ENCODE measurements at places on chromosomes 12 and 14.

GRCh38 chr12:95262808-95263207 lies 45.2 kb downstream of the VEZT start:
- no peak for DNase-seq

DNA sequence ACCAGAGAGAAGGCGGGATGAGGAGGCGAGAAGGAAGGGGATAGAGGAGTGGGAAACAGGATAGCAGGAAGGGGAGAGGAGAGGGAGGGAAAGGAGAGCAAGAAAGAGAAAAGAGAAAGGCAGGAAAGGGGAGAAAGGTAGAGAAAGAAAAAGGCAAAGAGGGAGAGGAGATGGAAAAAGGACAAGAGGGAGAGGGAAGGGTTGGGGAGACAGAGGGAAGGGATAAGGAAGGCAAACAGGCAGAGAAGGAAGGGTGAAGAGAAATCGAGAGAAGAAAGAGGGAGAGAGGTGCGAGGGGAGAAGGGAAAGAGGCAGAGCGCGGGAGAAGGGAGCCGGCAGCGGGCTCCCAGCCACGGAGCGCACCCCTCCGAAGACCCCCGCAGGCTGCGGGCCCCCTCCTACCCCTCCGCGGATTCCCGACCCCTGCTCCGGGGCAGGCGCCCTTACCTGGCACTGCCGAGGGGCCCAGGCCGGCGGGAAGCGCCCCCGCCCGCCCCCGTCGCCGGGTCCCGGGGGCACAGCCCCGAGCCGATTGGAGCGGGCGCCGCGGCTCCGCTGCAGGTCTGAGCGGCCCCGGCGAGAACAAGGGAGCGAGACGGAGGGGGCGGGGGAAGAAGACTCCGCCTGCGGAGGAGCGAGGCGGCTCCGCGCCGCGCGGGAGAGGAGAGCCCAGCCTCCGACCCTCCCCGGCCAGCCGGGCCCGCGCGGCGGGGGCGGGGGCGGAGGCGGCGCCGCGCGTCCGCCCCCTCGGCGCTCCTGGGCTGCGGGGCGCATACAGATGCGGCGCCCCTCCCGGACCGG lies at the start of gene CDH24:
Gene CDH24, minus strand, starts transcription at position 565 of the 801 bp plus-strand sequence. CDS start 1,787 bp downstream, outside the sequence.
- DNase-seq = no peak

DNA sequence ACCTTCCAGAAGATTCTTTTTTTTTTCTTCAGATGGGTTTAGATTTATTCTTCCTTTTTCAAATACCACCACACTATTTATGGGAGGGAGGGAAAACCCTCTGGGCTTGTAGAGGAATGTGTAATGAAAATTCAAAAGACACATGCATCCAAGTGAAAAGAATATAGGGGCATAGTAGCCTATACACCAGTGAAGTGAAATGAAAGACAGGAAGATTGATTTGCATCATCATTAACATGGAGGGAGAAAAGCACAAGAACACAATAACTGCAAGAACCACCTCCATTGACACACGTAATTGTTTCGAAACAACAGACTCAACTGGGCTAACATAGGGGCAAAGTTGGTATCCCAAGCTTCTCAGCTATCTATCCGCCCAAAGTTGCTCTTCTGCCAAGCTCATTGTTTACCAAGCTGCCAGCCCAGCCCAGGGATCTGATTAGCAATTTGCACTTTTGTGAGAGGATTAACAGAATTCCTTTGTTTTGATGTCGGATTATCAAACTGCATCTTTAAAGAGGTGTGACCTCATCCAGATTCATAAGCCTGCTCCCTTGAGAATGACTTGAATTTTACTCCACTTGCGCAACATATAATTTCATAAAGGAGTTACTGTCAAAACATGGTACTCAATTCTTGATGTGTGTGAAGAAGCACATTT lies 430.5 kb upstream of the SOX5 start:
- DNase-seq = no peak

DNA sequence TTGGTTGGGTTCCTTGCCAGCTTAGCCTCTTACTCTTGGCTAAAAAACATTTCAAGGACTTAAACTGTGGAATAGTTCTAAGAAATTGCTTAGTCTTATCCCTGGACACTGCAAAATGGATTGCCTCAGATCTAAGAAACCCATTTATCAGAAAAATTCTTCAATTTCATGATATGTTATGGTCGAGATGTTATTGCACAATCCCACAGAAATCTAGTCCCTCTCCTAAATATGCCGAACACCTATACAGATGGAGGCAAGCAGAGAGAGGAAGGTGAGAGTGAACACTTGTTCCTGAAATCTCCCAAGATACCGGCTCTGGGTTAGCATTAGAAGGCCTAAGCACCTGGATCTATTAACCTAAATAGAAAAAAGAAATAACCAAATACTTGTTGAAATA lies 267.2 kb downstream of the PAWR start:
- no peak for DNase-seq

GRCh38 chr14:22973217-22974032 lies 8.9 kb downstream of the AJUBA start:
- DNase-seq = no peak

DNA sequence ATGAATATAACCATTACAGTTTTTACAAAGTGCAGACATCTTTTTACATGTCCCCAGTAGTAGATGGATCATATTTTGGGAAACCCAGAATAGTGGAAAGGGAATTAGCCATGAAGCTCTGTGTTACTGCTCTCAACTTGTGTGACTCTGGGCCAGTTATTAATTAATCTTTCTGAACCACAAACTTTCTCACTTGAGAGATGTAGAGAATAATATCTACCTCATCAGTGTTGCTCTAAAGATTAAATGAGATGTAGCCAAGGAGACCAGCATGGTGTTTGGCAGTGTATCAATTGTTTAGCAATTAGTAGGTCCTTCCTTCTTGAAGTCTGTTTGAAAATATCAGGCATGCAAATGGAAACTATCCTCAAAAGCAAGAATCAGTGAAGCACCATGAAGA lies 169.2 kb downstream of the TMTC2 start:
- DNase-seq = no peak

DNA sequence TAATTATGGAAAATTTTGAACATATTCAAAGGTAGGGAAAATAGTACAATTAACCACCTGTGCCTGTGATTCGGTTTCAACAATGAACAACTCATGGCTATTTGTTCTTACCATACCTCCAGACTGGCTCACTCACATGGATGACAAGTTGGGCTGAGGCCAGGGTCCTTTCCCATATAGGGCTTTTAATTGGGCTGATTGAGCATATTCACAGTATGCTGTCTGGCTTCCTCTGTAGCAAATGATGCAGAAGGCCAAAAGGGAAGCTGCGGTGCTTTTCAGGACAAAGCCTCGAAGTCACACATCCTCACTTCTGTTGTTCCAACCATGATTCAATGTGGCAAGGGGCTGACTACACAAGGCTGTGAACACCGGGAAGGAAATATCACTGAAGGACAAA lies 297.5 kb upstream of the SLC16A7 start:
- no peak for DNase-seq

- no peak for DNase-seq
These were observed 229.3 kb downstream of the PCNX1 start for GRCh38 chr14:71136386-71137060.

DNA sequence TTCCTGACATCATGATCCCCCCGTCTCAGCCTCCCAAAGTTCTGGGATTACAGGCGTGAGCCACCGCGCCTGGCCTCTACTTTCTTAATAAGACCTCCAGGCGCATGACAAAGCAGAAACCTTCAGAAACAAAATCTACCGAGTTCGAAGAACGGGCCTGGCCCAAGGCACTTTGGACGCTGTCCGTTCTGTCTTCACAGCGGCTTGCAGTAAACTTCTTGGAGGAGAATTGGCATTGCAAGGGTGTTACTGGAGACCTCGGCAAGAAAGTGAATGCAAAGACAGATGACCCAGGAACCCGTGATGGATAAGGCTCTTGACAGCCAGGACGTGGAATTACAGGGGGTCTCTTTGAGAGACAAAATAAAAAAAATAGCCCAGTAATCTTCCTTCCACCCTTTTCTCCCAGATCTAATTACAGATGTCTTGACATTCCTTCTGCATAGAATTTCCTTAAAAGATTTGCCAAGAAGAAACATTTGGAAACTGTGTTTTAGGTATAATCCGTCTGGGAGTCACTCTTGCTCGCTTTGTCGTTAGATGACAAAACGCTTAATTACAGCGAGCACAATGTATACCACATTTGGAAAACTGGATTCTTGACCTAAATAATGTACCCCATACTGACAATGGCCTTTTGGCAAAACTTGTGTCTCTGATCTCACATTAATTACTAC lies 83.2 kb upstream of the TBX3 start:
- no peak for DNase-seq

GRCh38 chr14:98229656-98230366 lies 1042.2 kb downstream of the BCL11B start:
- no peak for DNase-seq

GRCh38 chr12:27434673-27435565 lies 11.6 kb upstream of the SMCO2 start:
- peak; percentile 8 for DNase-seq

GRCh38 chr12:131353826-131354225 lies 357.1 kb upstream of the SFSWAP start:
- no peak for DNase-seq

DNA sequence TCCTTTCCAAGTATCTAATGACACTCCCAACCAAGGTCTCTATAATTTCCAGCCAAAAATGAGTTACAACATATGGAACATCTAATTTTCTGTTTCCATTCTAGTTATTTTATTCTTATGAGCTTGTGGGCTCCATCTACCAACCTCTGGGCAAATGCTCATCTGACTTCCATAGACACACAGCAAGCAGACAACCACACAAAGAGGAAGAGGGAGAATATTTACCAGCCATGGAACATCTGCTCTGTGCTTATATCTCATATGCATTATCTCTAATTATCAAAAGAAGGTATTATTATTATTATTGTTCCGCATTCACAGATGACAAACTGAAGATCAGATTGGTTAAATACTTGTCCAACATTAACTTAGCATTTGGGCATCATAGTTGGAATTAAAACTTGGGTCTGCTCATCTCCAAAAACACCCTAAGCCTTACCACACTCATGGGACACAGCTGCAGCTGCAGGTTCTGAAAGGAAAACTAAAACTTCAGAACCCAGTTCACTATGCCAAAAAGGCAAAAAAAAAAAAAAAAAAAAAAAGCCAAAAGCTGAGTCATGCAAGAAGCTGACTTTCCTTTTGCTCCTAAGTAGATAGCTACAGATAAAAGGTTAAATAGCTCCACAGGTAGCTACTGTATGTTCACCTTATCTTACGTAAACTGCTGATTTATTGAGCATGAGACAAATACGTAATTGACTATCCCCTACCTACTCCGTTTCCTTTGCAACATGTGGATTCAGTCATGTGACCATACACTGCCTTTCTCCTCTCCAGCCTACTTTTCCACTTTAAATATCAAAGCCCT lies 23.6 kb upstream of the TCL1B start:
- no peak for DNase-seq

GRCh38 chr12:88834226-88834625 lies 254.0 kb upstream of the KITLG start:
- DNase-seq = no peak

- no peak for DNase-seq
These were observed 20.5 kb downstream of the OR8S1 start for GRCh38 chr12:48545833-48546469.

DNA sequence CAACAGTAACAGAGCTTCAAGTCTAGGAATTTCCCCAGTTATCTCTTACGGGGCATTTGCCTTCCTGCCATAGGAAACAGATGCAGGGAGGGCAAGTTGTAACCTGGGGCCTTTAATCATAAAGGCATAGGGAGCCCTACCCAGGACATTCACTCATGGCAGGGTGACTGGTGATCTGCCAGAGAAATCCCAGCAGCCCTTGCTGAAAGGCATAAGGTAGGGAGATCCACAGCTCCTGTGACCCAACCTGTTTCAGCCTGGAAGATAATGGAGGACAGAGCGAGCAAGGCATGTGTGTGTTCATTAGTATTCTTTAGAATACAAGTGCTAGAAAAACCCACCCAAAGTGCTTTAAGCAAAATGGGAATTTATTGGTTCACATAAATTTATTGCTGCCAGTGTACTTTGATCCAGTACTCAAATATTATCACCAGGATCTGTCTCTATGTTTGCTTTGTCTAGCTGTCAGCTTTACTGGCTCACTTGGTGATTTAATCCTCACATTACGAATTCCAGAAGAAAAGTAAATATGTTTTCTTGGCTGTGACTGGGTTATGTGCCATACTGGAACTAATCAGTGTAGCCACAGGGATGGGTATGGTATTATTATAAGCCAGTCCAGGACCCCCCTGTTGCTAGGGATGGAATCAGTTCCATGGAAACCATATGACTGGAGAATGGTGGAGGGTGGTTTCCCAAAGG lies 21.1 kb upstream of the AKAP6 start:
- DNase-seq = no peak

DNA sequence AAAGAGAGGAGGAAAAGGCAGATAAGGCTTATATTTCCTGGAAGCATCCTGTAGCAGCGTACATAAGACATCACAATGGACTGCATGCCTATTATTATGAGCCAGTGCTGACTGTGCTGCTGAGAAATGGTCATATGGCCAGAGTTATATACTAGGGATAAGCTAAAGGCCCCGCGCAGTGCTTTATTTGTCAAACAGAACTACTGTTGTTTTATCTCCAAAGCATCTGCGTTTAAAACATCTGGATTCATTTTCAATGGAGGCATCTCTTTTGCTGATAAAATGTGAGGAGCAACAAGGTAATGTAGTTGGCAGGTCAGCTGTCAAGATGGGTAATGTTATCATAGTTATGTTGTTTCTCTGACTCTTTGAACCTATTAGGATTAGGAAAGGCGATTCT lies 28.0 kb upstream of the LMNTD1 start:
- DNase-seq = no peak

GRCh38 chr12:94677778-94678177 lies 27.4 kb upstream of the TMCC3 start:
- no peak for DNase-seq

DNA sequence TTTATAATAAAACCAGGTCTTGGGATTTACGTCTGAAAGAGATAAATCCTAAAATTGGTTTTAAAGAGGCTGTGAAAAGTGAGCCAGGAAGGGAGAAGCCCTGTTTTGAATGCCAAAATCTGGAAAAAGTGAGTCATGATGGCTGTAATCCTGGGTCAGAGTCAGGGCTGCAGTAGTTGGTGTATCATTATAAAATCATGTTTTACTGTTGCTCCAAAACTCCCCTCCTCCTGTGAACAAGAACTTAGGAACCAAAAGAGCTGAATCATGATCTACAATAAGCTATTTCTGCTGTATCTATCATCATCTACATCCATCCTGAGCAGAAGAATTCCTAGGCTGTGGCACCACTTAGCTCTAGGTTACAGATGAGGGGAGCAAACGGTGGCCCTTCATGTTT lies 79.3 kb downstream of the LMO3 start:
- DNase-seq = no peak

DNA sequence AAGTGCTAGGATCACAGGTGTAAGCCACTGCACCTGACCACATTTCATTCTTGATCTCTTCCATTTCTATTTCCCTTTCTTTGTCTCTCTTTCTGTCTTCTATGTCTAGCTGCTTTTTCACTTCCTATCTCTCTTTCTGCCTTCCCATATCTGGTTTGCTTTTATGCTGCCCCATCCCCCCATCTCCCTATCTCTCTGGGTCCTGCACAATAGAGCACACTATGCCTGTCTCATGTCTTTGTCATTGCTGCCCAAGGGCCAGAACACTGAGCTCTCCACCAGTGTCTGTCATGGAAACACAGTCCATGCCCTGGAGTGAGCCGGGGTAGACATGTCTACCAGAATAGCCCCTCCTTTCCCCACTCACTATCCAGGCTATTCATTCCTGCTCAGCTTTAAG lies 12.3 kb upstream of the RARG start:
- no peak for DNase-seq

GRCh38 chr12:64968989-64969819 lies 144.8 kb downstream of the TBC1D30 start:
- no peak for DNase-seq

- DNase-seq = no peak
These were observed 1.2 kb downstream of the NKX2-1 start for GRCh38 chr14:36518586-36519430.

- no peak for DNase-seq
These were observed 7.8 kb upstream of the NXPH4 start for GRCh38 chr12:57208631-57209282.

Measured in bone marrow (tissue), 2 donors.